ENCODE measurements at places on chromosomes 13 and 19.
A peak's percentile ranks its signal among the peaks of the same experiment; 100 is the strongest.

DNA sequence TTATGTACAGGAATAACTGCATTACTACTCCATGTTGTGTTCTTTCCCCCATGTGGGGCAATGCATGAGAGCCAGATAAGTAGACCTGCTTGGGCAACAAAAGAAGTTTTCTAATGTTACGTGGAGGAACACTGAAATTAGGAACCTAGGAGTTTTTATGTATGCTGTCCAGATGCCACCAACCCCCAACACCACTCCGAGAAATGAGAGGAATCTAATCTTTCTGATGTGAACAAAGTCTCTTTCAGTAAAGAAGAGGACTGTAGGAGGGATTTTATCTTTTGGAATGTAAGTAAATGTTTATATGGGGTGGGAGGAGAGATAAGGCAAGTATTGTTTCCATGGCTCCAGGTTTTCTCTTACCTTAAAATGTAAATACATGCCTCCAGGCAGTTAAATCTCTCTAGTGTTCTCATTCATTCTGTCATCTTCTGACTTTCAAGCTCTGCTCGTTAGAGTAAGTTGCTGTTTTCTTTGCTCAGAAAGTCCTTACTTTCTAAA, 820.6 kb downstream of the PCDH17 start:
- no peak for DNase-seq

- peak; percentile 28 for DNase-seq
Measured at GRCh38 chr19:4732680-4733114, 9.1 kb upstream of the DPP9 start.

GRCh38 chr19:38377052-38377451, 2.7 kb downstream of the PSMD8 start:
- DNase-seq = no peak

DNA sequence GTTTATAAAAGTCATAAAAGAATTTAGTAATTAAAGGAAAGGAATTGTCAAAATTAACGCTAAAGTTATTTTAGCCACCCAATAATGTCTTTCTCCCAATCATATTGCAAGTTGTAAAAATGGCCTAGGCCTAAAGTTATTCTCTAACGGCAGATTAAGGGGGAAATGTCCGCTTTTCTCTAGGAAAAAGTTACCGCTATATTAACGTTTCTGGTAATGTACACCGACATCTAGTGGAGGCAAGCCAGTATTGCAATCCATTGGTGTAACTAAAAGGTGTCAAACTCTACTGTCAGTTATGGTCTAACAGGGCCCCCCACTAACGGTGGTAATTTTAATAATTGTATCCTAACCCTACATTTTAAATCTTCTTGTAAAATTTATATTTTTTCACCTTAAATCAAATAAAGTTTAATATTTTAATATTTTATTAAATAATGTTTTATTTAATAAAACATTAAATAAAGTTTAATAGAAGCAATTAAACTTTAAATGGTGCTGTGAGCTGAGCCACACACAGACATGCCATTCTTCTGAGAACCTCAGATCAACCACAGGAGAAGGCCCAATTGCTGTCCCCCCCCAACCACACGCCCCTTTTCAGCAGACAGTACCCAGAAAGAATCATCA, 35.9 kb upstream of the ZSCAN5A start:
- DNase-seq = peak; percentile 26

DNA sequence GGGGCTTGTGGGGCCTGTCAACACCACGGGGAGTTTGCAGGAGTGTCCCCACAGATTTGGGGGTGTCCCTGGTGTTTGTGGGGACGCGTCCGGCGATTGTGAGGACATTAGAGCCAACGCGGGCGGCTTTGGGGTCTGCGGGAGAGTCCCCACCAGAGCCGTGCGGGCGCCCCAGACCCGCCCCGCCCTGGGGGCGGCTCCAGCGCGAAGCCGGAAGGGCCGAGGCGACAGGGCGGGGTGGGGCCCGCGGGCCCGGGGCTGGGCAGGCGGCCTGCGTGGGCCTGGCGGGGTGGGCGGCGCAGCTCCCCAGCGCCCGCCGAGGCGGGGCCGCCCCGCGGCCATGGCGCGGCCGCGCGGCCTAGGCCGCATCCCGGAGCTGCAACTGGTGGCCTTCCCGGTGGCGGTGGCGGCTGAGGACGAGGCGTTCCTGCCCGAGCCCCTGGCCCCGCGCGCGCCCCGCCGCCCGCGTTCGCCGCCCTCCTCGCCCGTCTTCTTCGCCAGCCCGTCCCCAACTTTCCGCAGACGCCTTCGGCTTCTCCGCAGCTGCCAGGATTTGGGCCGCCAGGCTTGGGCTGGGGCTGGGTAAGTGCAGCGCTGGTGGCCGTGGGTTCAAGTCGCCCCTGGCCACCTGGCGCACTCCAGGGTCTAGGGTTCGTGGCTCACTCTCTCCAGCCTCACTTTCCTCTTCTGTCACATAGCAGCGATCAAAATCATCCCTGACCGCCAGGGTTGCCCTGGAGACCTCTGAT, 10.3 kb downstream of the PDE4A start:
- no peak for DNase-seq

DNA sequence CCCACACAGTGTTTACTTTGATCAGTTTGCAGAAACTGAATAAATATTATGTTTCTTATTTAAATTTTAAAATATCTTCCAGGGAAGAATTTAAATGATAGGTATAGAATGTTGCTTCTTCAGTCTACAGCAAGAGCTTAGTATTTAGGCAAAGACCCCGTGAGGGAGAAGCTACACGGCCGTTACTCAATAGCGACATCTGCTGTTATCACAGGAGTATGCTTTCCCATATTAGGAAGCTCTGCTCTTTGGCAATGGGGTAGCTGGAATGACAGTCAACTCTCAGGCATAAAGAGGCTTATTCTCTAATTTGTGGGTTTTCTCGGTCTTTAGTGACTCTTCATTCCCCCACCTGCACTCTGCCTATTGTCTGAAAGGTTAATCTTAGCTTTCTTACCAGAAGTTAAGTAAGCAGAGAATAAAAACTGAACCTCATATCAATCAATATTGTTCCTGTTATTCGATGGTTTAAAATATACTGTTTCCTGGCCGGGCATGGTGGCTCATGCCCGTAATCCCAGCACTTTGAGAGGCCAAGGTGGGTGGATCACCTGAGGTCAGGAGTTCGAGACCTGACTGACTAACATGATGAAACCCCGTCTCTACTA, 13.2 kb upstream of the LHFPL6 start:
- DNase-seq = peak; percentile 47

Data from T-helper 1 cell (primary cell).